ENCODE measurements at places on chromosomes 4 and X.

- no peak for DNase-seq
Observed at GRCh38 chr4:86129546-86129945, 230.3 kb downstream of the MAPK10 start.

- no peak for DNase-seq
Observed at GRCh38 chrX:155070663-155070974, 317 bp downstream of the CMC4 start.

- no peak for DNase-seq
Observed at GRCh38 chrX:17592117-17592516, 145.2 kb upstream of the SCML1 start.

DNA sequence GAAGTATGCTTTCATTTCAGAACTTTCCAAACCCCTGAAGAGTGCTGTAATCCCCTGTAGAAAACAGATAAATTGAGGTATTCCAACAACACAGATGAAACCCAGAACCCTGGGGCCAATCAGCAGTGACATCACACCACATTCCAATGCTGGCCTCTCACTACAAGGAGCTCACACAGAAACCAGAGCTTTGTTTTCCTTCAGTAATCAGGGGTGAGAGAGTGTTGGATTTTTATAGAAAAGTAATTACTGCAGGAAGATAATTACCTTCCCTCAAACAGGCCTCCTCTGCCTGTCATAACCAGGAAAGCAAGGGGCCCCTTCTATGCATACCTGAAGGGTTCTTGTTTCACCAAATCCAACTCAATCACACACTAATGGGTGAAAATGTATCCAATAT lies 246.2 kb downstream of the SCFD2 start:
- DNase-seq: no peak

GRCh38 chrX:48086082-48086481 lies 14.6 kb upstream of the ZNF630 start:
- DNase-seq: no peak

DNA sequence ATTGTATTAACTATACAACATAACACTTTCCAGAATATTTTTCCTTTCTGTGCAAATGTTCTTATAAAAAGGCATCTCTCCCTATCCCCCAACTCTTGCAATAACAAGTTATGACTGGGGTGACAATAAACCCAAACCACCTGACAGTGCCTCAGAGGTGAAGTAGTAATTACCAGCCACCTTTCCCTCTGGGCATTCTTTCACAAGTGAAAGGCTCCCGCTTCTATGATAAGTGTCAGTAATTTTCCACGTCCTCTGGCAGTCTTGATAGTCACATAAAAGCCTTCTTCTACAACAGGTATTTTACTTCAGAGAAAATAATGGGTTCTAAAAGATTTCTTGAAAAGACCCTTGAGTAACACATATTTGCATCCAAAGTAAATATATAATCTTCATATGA lies 82.7 kb downstream of the MANBA start:
- no peak for DNase-seq

- DNase-seq: no peak
Observed at GRCh38 chr4:87339440-87339839, 16.8 kb upstream of the HSD17B13 start.

GRCh38 chr4:165872461-165873297 lies at the start of gene TLL1:
TSS of gene TLL1 (plus strand) at chr4:165873237. CDS start at chr4:165873905, 668 bp downstream.
- peak; percentile 71 for DNase-seq

GRCh38 chr4:121166976-121167375 lies 2.9 kb upstream of the TNIP3 start:
- DNase-seq: no peak

DNA sequence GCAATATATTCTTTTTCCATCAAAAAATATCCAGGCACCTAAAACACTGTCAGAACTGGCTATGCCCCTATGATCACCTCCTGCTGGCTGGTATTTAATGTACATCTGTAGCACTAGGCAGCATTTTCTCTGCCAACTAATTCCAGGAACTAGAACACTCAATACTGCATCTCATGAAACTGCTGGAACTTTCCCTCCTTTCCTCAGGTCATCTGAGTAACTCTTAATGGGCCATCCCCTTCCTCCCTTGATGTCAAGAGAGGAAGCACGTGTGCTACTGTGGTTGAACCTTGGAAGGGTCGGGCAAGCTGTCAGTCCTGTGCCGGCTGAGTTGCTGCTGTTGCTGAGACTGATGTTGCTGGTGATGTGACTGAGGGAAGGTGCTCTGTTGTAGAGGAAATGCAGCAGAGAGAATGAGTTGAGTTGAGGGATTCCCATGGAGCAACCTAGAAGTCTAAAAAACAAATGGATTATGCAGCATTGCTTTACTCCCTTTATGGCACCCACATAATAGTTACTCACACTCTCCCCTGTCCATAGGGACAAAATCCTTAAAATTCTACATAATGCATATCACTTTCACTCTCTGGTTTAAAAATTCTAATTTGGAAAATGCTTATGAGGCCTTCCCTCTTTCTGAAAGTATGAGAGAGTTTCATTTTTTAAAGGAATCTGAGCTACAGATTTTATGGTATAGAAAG lies 39.5 kb downstream of the TMEM165 start:
- peak; percentile 26 for DNase-seq

- DNase-seq: peak; percentile 57
Observed at GRCh38 chr4:139875411-139875825, 209.8 kb downstream of the MGST2 start.

GRCh38 chrX:378443-378842 lies 8.3 kb downstream of the PPP2R3B start:
- no peak for DNase-seq

DNA sequence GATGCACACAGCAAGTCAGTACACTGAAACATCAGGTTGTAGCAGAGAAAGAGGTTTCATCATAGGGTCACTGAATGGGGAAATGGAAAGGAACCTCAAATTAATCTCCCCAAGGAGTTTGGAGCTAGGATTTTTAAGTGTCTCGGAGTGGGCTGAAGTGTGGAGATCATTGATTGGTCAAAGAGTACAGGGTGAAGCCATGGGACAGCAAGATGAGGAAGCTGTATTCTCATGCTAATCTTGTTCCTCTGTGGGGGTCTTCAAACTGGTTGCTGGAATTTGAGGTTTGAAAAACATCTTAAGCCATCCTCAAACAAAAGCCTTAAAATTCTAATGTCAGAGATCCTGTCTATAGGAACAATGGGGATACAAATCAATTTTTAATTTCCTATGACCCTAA lies 78.8 kb upstream of the TEX13A start:
- DNase-seq: no peak

DNA sequence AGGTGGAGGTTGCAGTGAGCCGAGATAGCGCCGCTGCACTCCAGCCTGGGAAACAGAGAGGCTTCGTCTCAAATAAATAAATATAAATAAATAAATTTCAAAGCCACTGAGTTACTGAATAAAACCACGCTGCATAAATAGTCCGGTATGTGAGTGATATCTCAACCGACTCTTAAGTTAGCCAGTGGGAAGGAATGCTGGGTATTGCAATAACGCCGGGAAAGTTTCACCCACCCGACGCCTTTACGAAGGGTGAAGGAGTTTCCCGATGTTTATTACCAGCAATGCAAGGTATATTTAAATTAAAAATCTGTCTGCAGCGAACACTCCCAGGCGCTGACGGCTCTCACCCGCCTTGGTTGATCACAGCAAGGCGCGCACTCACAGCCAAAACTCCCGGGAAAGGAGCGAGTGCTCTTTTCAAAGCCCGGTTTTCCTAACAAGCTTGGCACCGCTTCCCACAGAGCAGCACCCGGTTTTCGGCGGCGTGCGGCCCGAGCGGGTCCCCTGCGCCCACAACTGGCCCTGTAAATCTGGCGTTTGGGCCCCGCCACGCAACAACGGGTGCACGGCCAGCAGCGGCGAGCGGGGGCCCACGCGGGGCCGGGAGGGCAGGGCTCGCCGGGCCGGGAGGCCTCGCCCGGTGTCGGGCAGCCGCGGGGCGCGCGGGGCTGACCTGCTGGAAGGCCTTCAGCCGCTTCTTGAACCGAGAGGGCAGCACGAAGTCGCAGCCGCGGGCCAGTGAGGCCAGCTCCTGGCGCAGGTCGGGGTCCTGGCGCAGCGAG lies 13.7 kb downstream of the PPP2R3B start:
- no peak for DNase-seq

DNA sequence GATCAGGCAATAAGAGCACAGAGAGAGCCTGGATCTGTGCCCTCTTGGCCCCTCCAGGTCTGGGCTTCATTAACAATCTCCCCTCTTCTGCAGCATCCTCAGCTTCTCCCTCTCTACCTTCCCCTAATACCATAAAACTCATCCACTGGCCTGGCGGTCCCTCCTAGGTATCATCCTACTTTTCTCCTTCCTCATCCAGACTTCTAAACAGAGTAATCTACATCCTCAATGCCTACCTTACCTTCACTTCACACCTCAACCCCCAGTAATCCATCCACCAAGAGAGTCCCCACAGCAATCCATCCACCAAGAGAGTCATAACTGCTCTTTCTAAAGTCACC lies 17.0 kb downstream of the FGFBP1 start:
- no peak for DNase-seq

DNA sequence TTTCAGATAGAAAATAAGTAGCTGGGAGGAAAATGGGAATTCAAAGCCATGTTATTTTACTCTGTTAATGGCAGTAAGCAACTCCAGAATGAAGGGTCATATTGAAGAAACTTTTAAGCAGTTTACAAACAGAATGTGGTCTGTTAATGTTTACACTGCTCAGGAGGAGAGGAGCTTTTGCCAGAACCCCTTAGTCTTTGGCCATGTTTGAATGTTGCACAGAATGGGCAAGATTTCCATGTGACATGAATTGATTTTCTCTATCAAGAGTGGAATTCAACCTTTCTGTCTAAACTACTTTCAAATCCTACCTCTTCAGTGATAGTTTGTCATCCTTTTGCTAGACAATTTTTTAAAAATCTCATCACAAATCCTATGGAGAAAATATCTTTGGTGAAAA lies 115.8 kb upstream of the DGKK start:
- DNase-seq: no peak

GRCh38 chrX:148815218-148815961 lies 315.0 kb downstream of the AFF2 start:
- no peak for DNase-seq

GRCh38 chrX:3550871-3551270 lies 162.6 kb downstream of the PRKX start:
- DNase-seq: no peak

DNA sequence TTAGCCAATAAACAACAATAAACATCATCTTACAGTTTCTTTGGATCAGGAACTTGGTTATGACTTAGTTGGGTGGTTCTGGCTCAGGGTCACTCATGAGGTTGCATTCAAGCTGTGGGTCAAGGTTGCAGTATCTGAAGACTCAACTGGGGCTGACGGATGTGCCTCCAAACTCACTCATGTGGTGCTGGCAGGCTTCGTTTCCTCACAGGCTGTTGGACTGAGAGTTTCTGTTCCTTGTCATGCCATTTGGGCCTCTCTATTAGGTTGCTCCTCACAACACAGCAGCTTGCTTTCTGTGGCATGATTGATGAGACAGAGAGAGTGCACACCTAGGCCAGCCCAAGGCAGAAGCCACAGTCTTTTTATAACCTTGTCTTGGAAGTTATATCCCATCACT lies 20.7 kb downstream of the FRMPD3 start:
- DNase-seq: no peak

- DNase-seq: no peak
Observed at GRCh38 chr4:14924076-14924811, 78.0 kb upstream of the CPEB2 start.

DNA sequence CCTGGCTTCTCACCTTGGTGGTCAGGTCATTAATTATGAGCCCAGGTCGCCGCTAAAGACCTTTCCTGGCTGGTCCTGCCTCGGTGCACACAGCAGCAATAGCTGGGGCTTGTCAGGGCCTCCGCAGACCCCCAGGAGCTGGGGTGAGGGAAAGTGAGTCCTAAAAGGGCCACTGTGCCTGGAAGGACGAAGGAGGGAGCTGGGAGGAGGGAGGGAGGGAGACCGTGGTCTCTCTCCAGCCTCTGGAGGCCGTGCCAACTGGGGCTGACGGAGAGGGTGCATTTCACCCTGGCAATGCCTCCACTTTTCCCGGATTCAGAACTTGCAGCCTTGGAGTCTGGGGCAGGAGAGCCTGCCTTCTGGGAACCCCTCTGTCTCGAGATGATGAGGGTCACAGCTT lies 60.4 kb downstream of the CRLF2 start:
- DNase-seq: no peak

GRCh38 chr4:70915874-70916559 lies 13.8 kb downstream of the MOB1B start:
- no peak for DNase-seq

DNA sequence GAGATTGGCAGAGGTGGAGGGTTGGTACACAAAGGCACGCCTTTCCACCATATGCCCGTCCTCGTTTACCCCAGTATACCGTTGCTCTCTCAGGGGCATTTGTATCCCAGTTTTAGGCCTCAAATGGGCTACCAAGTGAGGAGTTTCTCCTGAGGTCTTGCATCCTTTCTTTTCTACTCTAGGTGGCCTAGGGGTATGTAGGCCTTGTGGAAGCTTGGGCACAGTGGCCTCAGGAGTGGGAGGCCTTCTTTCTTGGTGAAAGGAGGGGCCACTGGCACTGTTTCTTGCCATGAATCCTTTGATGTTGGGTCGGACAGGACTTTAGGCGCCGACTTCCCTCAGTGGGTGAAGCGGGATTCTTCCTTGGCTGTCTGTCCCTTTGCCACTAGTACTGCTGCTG lies 15.3 kb upstream of the MAGIX start:
- no peak for DNase-seq

GRCh38 chr4:96913441-96914080 lies 1073.7 kb downstream of the PDHA2 start:
- DNase-seq: peak; percentile 4

DNA sequence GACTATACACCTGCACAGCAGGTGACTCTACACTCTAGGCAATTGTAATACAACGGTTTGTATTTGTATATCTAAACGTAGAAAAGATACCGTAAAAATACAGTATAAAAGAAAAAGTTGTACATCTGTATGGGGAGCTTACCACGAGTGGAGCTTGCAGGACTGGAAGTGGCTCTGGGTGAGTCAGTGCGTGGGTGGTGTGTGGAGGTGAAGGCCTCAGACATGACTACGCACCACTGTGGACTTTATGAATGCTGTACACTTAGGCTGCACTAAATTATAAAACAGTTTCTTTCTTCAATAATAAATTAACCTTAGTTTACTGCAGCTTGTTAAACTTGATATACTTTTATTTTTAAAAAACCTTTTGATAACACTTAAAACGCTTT lies 85.0 kb upstream of the FAT1 start:
- DNase-seq: no peak

DNA sequence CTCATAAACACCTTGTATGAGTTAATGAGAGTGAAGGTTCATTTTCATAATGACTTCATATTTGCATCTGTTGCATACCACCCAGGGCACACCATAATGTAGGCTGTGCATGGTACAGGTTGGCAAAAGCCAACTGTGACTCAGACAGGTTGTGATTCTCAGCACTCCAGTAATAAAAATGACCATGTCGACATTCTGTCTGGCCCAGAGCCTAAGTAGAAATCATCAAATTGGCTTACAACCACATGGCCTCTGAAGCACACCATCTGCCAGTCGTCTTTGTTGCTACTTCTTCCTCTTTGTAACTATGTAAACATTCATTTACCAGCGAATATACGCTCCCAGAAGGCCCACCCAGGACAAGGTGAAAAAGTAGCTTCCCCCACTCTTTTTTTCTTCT lies 459.5 kb downstream of the GASK1B start:
- DNase-seq: no peak
